ENCODE measurements at places on chromosomes 7 and 10.
A peak's percentile ranks its signal among the peaks of the same experiment; 100 is the strongest.

- DNase-seq, result no peak
Observed at GRCh38 chr10:7846591-7846990, 28.3 kb downstream of the TAF3 start.

DNA sequence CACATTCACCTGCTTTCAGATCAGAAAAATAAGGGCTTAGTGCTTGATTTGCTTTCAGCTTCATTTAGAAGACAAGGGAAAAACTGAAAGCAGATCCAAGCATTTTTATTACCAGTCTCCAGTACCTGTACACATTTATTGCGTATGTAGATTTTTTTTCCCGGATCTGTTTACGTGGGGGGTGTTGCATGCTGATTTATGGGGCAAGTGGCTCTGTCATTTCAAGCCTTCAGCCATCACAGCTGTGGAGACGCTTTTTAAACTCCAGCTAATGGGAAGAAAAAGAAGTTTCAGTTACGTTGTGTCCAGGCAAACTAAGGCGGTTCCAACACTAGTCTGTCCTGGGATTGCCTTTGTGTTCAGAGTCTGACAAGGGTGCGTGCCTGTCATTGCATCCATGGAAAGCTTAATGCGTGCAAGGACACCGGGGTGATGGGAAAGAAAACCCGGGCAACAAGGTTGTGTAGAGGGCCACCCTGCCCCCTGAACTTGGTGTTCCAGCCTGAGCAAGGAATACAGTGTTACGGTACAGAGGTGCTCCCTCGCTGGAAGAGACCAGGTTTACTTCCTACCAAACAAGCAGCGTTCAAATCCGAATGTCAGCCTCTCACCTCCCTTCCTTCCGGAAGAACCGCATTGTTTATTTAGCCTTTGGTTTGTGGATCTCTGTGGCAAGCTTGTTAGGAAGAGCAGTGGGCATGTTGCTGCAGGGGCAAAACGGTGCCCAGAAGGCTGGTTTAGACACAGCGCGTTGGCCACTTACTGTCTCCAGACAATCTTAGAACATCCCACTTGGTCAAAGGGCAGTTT is 128.2 kb downstream of the FGFR2 start:
- DNase-seq, result no peak

- no peak for DNase-seq
Observed at GRCh38 chr7:111865430-111865829, 303.1 kb upstream of the IMMP2L start.

GRCh38 chr7:73715648-73716317 is 3.7 kb downstream of the STX1A start:
- peak; percentile 41 for DNase-seq

DNA sequence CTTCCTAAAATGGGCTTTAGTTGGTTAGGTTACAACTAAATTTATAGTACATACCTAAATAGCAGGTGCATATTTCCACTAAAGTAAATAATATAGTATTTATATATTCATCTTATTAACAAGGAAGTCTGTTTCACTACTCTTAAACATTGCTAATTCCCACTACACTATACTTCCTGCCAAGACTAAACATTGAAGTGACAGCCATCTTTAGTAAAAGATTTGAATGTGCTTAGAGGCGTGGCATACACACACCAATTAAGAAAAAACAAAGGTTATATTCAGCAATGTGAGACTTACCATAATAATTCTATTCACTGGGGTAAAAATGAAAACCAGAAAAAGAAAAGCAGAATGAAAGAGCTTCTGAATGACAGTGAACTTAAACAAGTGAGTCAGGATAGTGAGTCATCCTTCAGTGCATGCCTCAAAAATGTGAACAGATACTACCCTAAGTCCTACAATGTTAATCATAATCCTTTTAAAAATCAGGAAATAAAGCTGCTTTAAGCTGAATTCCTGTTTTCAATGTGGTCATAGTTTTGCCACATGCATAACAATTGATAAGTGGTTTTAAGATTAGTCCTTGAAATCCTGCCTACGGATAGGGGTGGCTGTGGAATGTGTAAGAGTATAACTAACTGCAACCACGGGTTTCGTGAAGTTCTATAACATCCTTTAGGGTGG is 59.4 kb downstream of the USP6NL start:
- DNase-seq, result no peak

DNA sequence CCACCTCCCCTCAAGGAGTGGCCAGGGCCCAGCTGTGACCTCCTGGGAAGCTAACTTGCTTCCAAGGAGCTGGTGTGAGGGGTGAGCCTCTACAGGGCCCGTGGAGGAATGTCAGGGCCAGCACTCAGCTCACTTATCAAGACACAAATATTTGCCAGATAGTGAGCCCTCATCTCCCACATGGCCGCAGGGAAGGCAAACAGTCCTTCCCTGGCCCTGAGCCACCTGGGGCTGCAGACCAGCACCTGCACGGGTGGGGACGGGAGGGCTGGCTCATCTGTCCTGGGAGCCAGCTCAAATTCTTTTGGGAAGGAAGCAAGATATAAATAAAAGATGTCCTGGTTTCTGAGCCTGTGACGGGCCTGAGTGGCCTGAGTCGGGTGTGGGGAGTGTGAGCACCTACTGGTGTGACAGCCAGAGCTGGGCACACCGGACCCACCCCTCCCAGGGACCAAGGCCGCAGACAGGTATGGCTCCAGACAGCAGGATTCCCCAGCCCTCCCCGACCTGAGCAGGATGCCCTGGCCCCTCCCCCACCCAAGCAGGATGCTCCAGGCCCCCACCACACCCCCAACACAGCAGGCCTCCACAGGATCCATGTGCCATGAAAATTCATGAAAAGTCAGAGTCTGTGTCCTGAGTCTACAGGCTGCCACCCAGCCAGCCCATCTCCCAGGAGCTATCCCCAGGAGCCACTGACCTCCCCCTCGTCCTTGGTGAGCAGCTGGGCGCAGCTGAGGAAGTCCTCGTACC is 148.0 kb downstream of the MAPK8 start:
- DNase-seq, result no peak

- peak; percentile 60 for DNase-seq
Observed at GRCh38 chr10:43304687-43305333, 37.9 kb upstream of the RASGEF1A start.

DNA sequence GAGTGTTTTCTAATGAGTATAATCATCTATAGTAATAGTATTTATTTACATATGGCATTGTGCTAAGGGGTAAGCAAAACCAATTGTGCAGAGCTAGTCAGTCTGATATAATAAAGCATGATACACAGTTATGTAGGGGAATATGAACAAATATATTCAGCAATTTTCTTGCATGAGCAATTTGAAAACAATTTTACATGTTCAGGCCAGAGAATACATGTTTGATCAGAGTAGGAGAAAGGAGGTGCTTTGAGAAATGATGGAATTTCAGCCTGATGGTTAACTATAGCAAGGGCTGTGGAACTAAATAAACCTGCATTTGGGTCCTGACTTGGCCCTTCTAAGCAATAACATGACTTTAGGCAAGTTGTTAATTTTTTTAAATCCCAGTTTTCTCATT is 214.5 kb downstream of the TWIST1 start:
- no peak for DNase-seq

- no peak for DNase-seq
Observed at GRCh38 chr10:130817046-130817624, 494.4 kb downstream of the TCERG1L start.

DNA sequence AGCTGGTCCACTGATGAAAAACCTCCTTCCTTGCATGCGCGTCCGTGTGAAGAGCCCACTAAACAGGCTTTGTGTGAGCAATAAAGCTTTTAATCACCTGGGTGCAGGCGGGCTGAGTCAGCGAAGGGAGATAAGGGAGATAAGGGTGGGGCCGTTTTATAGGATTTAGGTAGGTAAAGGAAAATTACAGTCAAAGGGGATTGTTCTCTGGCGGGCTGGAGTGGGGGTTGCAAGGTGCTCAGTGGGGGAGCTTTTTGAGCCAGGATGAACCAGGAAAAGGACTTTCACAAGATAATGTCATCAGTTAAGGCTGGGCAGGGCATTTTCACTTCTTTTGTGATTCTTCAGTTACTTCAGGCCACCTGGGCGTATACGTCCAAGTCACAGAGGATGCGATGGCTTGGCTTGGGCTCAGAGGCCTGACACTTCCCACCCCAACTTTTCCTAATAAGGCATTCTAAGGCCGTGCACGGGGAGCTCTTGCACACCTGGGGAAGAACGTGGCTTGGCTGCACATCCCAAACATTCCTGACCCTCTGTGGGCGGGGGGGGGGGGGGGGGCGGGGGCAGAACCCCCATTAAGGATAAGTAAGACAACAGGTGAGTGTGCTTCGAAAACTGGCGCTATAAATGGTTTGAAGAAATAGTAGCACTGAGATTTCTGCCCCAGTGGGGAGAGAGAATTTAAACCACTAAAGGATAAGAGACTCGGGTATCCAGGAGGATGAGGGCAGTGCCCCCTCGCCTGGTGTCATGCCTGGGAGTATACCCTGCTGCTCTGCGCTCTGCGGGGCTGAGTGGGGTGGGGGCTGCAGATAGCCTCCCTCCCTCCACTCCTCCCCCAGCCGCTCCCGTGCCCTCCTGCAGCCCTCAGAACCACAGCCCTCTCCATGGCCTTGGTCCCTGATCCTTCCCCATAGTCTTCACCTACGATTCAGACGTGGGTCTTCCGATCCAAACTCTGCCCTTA is 217.6 kb downstream of the MLLT10 start:
- DNase-seq, result no peak

DNA sequence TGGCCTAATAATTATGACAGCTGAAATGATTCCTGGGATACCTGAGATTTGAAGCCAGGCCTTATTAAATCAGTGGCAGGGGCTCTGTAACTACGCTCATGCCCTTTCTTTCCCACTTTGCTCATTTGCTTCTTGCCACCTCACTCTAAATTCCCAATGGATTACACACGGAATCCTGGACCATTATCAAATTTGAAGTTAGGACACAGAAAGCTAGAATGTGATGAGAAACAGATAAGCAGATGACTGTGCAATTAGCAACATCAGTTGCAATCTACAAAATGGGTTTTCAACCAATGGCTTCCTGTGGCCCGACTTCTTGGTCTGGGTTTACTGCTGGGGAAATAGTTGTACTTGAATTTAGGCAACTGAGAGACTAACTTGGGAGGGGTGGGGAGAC is 374.3 kb downstream of the INHBA start:
- no peak for DNase-seq

- DNase-seq, result no peak
Observed at GRCh38 chr7:106371629-106372028, 86.8 kb upstream of the NAMPT start.

DNA sequence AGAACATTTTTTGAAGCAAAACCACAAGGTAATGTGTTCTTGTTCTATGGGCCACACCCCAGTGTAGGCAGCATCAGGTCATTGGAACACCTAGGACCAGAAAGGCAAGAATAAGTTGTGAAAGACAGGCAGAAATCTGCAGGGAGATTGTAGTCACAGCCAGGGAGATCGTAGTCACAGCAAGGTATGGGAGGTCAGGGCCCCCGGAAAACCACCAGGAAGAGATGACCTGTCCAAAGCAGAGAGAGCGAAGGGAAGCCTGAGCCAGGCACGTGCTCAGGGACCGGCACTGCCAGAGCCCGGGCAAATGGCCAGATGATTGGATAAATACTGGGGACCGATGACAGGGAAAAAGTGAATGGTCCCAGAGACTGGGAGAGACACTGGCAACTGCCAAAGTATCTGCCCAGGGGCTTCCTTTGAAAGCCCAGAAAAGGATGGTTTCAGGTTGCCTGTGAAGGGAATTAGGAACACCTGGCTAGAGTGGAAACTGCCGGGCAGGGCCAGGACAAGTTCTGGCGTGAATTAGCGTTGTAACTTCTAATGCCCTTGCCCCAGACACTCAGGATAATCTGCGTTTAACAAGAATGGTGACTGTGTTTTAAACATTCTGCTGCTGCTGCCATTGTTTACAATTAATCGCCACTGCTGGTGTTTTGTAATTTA is 3.9 kb upstream of the NOBOX start:
- no peak for DNase-seq

- no peak for DNase-seq
Observed at GRCh38 chr10:59852670-59853069, 53.7 kb downstream of the CCDC6 start.

- no peak for DNase-seq
Observed at GRCh38 chr10:100019787-100020141, 10.0 kb upstream of the DNMBP start.

DNA sequence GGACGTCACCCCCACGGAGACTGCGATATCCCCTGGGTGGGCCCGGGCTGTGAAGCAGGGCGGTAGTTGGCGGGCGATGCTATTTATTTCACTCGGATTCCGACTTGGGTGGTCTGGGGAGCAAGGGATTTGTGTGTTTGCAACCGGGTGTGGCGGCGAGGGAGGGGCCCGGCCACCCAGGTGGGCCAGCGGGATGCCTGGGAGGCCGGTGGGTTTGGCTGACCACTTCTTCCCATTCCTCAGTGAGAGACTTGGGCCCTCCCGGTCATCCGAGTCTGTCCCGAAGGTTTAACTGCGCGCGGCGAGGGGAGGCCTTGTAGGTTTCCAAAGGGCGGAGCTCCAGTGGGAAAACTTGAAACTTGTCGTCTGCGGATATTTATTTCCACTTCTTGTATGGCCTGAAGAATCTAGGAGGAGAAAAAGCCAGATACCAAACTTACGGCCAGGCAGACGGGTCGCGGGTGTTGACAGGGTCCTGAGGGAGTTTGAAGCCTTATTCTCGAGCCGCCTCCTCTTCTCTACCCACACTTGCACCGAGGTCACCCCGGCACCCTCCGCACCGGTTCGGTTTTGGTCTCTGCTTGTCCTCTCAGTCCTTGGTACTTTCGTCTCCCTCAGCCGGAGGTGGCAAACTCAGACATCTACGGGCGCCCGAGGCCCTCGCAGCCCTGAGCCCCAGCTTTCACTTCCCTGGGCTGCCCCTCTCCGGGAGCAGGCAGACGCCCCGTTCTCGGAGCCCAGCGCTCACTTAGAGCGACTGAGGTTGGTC is 17.9 kb downstream of the ZNF316 start:
- DNase-seq, result no peak

DNA sequence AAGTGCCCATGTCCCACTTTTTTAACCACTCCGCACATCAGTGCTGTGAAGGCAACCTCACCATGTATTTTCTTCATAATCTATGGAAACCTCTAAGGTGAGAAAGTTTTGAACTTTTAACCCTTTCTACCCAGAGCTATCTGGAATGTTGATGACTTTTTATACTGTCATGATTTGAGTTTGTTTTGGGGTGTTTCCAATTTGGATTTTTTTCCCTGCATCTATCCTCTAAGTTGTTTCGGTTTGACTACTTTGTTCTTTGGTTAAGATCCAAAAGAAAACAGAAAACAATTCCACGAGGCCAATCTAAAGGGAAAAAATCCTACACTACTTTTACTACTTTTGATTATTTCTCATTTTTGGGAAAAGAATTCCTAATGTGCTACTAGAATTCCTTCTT is 279.7 kb downstream of the USP6NL start:
- DNase-seq, result no peak

GRCh38 chr10:131514454-131514853 is 202.9 kb upstream of the TCERG1L start:
- no peak for DNase-seq

DNA sequence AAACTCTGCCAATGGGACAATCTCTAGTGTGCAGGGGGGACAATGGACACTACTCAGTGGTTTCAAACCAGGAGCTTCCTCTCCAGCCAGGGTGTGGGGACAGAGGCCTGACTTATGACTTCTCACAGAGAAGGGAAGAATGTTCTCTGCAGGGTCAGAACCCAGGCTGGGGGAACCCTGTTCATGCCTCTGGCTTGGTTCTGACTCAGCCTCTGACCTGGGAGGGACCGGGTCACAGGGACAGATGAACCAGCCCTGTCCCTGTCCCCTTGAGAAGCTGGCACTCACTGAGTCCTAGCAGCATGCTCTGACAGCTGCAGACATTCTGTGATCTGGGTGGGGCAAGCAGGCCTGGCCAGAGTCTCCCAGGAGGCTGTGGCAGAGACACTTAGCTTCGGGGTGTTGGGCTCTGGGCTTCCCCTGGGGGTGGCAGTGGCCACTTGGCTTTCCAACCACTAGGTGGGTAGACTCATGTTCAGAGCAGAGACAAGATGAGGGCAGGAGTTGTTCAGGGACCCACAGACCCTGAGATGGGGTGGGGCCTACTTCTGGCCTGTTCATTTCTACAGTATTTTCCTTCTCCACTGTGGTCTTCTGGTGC is 13.6 kb downstream of the TSPAN15 start:
- DNase-seq, result no peak
